ENCODE measurements at places on chromosomes 3 and 15. TPM values are rescaled to one million over a fixed set of nuclear protein-coding genes. Genes with fewer than 3 reads are reported as not detected.

The BDH1 gene
- total RNA-seq, result 11.5 TPM

The ZNF710 gene
- total RNA-seq, result 49.8 TPM

The AQR gene
- total RNA-seq, result 33.8 TPM

The KBTBD8 gene
- total RNA-seq, result 16.4 TPM

The GHSR gene
- total RNA-seq, result not detected

- no peak for DNase-seq
- peak overlapping the region; percentile 39 for H3K27ac ChIP-seq
- no peak overlapping the region for H3K4me3 ChIP-seq
- peaks cover 30% of the 10 kb centered on the region for H3K4me1 ChIP-seq
- H3K36me3 ChIP-seq, result no peaks in the 10 kb centered on the region
- no peaks in the 10 kb centered on the region for H3K27me3 ChIP-seq
Measured at GRCh38 chr15:62053439-62054085, 6.7 kb downstream of the VPS13C start.

DNA sequence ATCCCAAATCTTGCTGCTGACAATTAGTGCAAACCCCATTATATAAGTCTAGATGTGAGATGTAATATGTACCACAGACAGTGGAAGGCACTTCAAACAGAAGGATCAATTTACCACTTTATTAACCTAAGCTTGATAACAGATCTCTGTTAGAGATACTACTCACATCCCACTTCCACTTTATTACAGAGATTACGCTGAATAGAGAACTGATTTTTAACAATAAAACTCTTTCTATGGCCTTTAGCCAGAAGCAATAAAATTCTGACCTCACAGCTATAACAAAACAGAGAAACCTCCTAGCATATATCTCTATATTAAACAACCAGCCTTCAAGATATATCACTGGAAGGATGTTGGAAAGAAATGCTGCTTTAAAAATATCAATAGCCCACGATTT is 517.7 kb downstream of the MAGI1 start:
- H3K27me3 ChIP-seq, result no peaks in the 10 kb centered on the region
- no peaks in the 10 kb centered on the region for H3K36me3 ChIP-seq
- H3K27ac ChIP-seq, result no peak overlapping the region
- DNase-seq, result no peak
- no peaks in the 10 kb centered on the region for H3K4me1 ChIP-seq

DNA sequence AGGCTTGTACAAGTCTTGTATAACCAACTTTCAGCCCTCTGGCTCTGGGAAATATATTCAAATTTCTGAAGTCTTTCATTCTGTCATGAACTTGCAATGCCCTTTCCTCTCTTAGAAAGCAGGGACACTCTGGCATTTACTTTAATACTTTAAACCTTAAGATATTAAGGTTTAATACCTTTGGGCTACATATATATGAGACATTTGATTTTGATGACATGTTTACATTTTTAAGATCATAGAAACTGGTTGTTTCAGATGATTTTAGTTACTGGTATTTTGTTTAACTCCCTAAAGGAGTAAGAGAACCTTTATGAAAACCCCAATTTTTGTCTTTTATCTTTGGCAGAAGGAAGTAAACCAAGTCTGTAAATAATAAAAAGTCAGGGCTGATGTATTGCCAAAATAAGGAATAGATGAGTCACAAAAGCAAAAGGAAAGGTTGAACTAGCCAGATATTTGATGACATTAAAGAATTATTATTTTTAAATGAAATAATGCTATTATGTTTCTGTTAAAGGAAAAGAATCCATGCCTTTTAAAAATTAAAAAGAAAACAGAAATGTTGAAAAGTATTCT is 579.0 kb upstream of the CBLB start:
- no peak overlapping the region for H3K27ac ChIP-seq
- no peaks in the 10 kb centered on the region for H3K4me1 ChIP-seq
- no peaks in the 10 kb centered on the region for H3K27me3 ChIP-seq
- no peak for DNase-seq
- no peaks in the 10 kb centered on the region for H3K36me3 ChIP-seq

DNA sequence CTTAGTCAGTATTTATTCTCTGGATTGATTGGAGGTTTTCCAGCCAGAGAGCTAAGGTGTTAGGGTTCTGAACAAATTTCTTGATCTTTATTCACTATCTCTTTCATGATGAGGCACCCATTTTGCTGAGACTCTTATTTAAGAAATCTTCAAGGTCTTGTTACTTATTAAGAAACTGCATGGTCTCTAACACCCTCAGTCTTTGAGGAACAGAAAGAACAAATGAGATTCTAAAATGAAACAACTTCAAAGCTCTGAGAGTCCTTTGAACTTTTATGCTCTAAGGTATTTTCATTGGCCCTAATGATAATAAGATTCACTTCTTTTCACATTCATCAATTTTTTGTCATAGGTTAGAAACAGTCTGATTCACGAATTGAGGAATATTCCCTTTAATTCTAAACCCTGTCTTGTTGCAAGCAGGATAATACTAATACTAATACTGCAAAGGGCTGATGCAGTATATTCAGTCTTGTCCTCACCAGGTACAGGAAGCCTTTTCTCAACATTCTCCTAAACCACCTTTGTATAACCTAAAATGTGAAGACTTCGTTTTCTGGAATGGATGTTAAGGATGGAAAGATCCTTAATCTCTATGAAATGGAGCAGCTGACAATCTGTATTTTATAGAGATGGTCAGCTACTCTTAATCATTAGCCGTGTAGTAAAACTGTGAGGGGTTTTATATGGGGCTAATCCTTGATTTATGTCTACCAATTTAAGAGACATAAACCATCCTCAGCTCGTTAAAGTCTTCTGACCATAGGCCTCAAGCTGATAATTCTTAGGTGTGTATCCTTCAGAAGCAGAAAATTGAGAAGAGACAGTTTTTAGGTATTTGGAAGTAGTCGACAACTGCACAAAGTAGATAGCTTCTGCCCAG is 198.3 kb downstream of the OTOL1 start:
- DNase-seq, result no peak
- no peaks in the 10 kb centered on the region for H3K27me3 ChIP-seq
- no peak overlapping the region for H3K4me3 ChIP-seq
- no peak overlapping the region for H3K27ac ChIP-seq
- H3K4me1 ChIP-seq, result no peaks in the 10 kb centered on the region

DNA sequence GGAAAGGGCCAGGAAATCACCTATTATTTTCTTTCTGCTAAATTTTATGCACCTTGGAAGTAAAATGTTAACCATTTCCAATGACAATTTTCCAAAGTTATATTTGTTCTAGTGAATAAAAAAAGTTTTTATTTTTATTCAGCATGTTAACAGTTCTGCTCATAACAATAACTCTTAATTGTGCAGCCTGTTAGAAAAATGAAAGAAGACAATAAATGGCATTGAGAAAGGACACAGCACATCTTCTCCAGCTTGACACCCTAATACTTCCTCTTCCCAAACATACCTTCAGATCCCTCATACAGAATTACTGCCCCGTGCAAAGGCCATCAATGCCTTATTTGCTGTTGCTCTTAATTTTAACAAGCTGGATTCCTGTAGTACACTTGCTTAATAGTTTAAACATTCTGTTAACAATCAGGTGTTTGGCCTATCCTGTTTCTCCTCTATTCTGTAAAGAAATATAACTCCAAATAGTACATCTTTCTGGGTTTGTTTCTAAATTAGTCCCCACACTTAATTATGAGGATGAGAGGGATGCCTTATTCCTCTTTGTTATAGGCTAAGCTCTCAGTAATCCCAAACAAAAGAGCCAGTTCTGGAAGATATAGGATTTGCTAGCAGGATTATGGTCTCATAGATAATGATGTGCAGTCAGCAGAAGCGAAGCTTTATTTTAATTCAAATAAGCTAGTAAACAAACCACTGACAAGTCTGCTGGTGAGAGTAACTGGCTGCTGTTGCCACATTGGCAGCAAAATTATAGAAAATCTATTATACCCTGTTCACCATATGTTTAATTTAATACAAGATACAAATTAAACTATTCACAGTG is 19.2 kb upstream of the SOX2 start:
- H3K27ac ChIP-seq, result no peak overlapping the region
- DNase-seq, result no peak
- no peak overlapping the region for H3K4me3 ChIP-seq
- no peaks in the 10 kb centered on the region for H3K36me3 ChIP-seq
- H3K4me1 ChIP-seq, result peaks cover 18% of the 10 kb centered on the region

GRCh38 chr3:174737966-174738365 is 121.2 kb upstream of the NAALADL2 start:
- DNase-seq, result no peak
- no peaks in the 10 kb centered on the region for H3K36me3 ChIP-seq
- no peak overlapping the region for H3K4me3 ChIP-seq
- no peaks in the 10 kb centered on the region for H3K27me3 ChIP-seq
- no peaks in the 10 kb centered on the region for H3K4me1 ChIP-seq
- no peak overlapping the region for H3K27ac ChIP-seq

GRCh38 chr15:93179072-93179471 is 90.1 kb upstream of the RGMA start:
- H3K36me3 ChIP-seq, result no peaks in the 10 kb centered on the region
- H3K4me3 ChIP-seq, result no peak overlapping the region

DNA sequence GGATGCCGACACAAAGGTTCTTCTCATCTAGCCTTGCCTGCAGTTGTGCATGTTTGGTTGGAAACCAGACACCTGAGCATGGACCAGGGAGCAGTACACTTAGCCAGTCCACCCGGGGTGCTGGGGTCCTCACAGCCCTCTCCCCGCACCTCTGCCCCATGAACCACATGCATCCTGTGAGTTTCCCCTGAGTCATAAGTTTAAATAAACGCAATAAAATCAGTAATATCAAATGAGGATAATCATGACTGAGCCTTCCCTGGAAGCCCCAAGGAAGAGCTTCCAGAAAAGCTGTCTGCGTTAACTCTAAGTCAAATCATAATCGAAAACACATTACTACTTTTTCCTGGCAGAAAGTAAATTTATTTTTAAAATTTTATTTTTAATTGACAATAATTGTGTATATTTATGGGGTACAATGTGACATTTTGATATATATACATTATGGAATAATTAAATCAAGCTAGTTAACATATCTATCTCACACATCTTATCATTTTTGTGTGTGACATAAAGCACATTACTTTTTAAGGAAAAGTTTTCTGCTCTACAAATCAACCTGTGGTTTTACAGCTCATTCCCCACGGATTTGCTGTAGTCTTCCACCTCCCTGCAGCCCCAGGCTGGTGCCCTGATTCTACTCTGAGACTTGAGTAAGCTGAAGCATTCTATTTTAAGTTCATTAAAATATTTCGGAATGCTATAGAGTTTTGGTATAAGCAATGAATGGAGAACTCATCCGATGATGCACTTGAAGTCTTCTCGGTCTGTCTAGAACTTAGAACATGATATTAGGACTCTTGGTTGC is 166.0 kb upstream of the EIF1B start:
- H3K27me3 ChIP-seq, result no peaks in the 10 kb centered on the region
- H3K4me3 ChIP-seq, result no peak overlapping the region
- no peak for DNase-seq

GRCh38 chr3:72678867-72679266 is 169.4 kb downstream of the SHQ1 start:
- no peak overlapping the region for H3K4me3 ChIP-seq
- H3K27me3 ChIP-seq, result no peaks in the 10 kb centered on the region
- peak overlapping the region; percentile 19 for H3K27ac ChIP-seq
- no peaks in the 10 kb centered on the region for H3K4me1 ChIP-seq
- DNase-seq, result peak; percentile 7

GRCh38 chr3:30353711-30354467 is 252.5 kb upstream of the TGFBR2 start:
- peaks cover 26% of the 10 kb centered on the region for H3K4me1 ChIP-seq
- no peak overlapping the region for H3K27ac ChIP-seq
- H3K36me3 ChIP-seq, result no peaks in the 10 kb centered on the region
- no peak overlapping the region for H3K4me3 ChIP-seq
- no peaks in the 10 kb centered on the region for H3K27me3 ChIP-seq

DNA sequence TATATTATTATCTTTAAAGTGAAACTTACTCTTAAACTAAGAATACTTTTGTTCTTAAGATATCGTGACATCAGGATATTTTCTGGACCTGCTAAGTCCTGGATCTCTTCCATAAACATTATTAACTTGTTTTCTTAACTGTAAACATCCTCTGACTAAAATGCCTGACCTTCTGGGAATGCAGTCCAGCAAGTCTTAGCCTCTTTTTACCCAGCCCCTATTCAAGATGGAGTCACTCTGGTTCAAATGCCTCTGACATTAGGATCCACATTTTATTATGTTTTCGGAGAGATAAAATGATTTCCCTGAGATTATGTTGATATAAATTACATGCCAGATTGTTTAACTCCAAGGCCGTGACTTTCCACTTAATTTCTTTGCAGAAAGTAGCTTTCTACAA is 37.6 kb downstream of the OSTN start:
- DNase-seq, result no peak
- no peaks in the 10 kb centered on the region for H3K36me3 ChIP-seq
- H3K4me3 ChIP-seq, result no peak overlapping the region
- no peaks in the 10 kb centered on the region for H3K27me3 ChIP-seq
- H3K4me1 ChIP-seq, result peaks cover 12% of the 10 kb centered on the region

Measured in spleen (tissue), 13 donors.